WERI-Rb-1 (cell line): ENCODE measurements at places on chromosomes 5 and 9.

DNA sequence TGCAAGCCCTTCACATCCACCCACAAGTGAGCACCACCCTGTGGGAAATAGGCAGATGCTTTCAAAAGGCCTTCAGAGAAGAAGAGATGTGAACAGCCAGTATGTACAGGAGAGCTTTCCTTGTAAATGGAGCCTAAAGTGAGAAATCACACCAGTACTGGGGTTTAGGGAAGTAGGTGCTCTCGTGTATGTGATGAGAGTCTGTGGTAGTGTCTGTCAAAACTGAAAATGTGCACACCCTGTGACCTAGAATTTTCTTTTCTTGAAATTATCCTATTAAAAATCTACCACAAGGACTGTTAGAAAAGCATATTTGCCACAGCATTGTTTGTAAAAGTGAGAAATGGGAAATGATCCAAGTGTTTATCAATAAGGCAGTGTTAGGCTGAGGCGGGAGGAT lies 16.6 kb downstream of the OTULINL start:
- no peak for DNase-seq

- DNase-seq: no peak
These were observed 7.8 kb upstream of the ANXA1 start for GRCh38 chr9:73143711-73144328.

DNA sequence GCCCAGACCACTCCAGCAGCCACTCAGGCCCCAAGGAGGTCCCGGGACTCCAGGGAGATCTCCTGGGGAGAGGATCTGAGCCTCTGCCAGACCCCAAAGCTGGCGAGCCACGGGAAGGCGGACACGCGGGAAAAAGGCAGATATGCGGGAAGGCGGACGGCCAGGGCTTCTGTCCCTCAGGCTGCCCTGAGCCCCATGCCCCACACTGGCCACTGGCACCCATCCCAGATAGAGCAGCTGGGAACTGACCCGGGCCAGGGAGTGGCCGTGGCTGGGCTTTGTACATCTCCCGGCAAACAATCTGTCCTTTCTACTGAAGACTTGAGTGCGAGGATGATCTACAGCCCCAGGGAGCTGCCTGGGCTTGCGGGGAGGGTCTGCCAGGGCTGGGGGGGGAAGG lies 21.1 kb upstream of the NOTCH1 start:
- no peak for DNase-seq

DNA sequence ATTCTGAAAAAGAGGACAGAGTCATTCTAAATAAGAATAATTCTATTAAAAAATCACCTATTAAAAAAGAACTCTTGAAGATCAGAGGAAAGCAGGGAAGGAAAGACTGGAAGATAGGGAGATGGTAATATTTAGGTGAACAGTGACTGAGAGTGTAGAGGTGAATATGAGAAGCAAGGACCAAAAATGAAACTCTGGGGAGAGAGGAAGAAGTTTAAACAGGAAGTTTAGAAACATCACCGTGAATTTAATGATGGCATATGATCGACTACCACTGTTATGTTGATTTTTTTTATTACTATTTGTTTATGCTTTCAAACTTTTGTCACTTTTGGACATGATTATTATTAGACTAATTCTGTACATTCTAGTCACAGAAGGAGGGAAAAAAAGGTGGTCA lies 1.7 kb upstream of the SPINK6 start:
- no peak for DNase-seq

- DNase-seq: no peak
These were observed 6.7 kb downstream of the OR1K1 start for GRCh38 chr9:122806661-122807060.

- DNase-seq: no peak
These were observed 111.0 kb upstream of the VCAN start for GRCh38 chr5:83360573-83360972.
